Stimulated activated CD8-positive, alpha-beta memory T cell treated with anti-CD3 and anti-CD28 coated beads, Interleukin-12 subunit alpha, Interleukin-12 subunit beta, amount 100 ng/mL, for 1 hour (primary cell): ENCODE measurements at places on chromosomes 11 and 22.

DNA sequence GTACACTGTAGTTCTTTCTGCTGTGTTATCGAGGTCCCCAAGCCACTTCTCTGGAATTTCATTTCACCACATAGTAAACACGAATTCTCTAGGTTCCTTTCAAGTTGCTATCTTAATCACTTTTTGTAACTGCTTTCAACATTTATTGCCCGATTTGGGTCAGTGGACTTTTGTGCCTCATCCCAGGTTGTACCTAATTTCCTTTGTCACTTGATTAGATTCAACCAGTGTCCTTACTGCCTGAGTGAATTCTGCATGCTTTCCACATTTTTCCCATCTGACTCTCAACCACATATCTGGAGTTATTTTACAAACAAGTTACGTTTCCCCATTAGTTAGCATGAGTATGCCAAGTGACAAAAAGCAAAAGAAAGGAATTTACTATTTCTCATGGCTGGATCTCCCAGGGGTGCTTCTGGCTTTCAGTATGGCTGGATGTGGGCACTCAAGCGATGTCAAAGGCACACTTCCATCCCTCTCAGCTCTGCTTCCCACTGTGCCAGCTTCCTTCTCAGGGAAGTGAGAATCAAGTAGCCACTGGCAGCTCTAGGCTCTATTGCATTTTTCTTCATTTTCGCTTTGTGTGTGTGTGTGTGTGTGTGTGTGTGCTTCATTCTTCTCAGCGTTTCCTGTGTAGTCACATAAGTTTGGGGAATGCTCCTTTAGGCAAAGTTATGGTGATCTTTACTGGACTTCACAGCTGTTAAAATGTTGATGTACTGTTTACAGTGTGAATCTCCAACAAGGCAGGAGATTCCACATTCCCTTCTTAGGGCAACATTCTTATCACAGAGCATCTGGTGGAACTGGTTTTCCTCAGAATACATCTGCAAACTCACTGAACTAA is 128.9 kb downstream of the DBX1 start:
- no peak for DNase-seq

DNA sequence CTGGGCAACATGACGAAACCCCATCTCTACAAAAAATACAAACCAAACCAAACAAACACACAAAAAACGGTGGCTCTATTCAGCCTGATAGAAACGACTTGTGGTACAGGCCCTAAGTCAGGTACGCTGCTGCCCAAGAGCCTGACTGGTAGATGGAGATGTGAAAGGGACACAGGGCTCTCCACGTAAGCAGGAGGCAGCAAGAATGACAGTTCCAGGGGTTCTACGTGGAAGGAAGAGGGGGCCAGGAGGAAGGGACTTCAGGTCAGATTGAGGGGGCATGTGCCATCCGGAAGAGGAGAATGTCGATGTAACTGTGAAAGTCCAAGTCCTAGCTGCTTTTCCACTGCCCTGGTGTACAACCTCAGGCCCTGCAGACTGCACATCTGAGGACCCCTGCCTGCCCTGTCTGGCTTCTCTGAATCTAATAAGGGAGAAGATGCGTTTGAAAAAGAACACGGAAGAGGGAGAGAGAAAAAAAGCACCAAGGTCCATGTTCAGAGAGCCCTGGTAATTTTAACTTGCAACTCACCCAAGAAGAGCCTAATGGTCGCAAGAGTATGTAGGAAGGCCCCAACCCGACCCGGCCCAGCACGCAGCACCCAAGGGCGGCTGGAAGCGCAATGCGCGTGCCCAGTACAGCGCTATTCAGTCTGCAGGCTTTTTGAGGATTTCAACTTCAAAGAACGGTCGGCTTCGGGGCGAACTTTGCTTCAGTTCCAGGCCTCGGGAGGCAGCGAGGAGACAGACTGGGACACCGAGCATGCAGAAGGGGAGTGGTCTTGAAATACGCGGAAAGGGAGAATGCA is 909 bp upstream of the ZNRD2 start:
- DNase-seq = no peak

- DNase-seq = no peak
These were observed 1077.9 kb downstream of the DLG2 start for GRCh38 chr11:84549217-84549616.

DNA sequence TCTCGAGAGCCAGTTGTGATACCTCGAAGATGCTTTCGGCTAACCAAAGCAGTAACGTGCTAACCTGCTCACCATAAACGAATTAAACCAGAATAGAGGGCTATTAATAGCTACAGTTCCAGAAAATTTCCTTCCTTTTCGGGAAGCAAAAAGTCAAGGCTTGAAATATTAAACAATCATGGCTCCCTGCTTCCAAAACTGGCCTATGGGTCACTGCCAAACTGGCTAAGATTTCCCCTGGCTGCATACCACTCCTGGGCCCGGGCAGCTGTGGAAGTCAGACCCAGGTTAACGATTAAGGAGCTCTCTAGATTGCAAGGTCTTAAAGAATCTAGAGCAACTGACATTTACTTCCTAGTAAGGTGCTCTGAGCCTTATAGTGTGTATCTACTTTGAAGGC is 1.7 kb downstream of the AMOTL1 start:
- no peak for DNase-seq

DNA sequence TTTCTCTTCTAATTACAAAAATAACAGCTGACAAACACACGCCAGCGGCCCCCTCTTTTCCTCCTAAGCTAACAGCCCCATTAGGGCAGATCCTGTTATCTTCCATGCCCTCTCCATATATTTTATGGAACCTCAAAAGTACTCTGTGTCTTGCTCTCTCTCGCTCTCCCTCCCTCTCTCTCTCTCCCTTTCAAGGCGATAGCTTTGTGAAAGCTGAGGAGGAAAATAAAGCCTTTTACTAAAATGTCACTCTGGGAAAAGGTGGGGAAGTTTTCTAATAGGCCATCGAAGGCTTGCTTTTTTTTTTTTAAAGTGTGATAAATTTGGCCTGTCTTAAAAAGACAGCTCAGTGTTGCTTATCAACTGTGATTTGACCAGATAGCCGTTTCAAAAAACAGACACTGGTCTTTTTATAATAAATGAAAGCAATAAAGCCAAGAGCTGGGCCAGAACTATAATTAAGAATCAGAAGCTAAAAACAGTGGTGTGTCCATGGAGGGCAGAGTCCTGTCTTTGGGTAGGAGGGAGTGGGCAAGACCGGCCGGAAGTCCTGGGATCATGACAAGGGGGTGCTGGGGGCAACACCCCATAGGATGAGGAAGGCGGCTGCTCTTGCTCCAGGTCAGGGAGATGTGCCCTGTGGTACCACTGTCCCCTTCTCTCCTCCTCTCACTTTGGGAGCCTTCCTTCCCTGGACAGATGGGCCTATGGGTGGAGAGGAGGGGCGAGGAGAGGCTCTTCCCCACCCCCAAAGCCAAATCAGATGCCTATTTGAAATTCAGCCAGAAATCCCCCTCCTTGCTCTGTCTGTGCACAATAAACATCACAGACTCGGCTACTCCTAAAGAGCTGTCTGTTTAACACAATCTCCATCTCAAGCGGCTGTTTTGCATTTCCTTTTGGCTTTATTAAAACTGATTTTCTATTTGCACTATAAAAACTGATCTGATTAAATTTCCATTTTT is 267.2 kb downstream of the BUD13 start:
- DNase-seq = no peak

- no peak for DNase-seq
These were observed 21.7 kb upstream of the SLN start for GRCh38 chr11:107733518-107733917.

DNA sequence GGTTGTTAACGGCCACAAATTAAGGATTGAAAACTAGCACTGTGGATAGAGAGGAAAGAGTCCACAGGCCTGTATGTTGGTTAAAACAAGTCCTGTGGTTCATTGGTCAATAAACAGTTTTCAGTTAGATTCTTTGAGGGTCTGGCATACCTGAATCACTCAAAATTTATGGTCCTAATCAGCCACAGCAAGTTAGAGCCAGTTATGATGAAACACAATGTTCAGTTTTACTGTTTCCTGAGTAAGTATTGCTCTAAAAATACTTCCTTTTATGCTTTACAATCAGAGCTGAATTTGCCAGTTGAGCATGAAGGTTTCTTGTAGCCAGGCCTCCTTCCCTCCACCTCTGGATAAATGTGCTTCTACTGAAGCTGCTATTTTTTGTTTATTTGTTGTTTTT is 12.9 kb upstream of the CAT start:
- no peak for DNase-seq

DNA sequence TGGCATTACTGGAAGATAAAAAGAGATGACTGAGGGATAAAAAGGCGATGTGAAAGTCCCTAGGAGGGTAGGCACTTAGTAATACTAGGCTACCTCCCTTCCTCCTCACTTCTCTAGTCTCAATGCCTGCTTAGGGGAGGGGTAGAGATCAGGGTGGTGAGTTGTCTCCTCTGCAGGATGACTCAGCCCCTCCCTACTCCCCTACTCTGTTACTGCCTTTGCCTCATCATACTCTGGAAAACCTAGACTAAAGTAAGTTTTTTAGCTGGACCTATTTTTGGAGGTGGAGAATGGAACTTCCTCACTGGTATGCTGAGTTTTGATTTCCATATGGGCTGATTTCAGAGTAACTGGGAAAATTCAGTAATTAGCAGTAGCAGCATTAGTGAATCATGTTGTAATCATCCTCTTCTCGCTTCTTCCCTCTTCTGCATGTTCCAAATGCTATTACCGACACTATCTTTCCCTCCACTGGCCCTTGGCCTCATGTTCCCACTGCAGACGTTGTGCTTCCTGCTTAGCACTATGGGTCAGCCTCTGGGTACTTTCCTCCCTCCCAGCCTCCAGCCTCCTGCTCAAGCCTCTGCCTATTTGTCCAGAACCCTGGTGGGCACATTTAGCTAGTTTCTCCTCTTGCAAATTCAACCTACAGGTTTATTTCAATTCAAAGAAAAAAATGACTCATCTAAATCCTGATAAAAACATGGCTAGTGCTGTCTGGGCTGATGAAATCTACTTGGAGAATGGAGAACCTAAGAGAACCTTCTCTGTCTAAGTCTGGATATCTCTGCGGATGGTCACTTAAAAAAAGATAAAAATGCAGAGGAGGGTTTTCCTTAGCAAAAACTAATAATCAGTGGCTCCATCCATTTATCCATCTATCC is 281.7 kb downstream of the ST3GAL4 start:
- no peak for DNase-seq

GRCh38 chr11:41133023-41133422 is 326.4 kb downstream of the LRRC4C start:
- no peak for DNase-seq

- no peak for DNase-seq
These were observed 39.7 kb upstream of the SUSD2 start for GRCh38 chr22:24141586-24141985.

GRCh38 chr11:62253999-62254542 is 12.0 kb downstream of the SCGB1D2 start:
- no peak for DNase-seq

DNA sequence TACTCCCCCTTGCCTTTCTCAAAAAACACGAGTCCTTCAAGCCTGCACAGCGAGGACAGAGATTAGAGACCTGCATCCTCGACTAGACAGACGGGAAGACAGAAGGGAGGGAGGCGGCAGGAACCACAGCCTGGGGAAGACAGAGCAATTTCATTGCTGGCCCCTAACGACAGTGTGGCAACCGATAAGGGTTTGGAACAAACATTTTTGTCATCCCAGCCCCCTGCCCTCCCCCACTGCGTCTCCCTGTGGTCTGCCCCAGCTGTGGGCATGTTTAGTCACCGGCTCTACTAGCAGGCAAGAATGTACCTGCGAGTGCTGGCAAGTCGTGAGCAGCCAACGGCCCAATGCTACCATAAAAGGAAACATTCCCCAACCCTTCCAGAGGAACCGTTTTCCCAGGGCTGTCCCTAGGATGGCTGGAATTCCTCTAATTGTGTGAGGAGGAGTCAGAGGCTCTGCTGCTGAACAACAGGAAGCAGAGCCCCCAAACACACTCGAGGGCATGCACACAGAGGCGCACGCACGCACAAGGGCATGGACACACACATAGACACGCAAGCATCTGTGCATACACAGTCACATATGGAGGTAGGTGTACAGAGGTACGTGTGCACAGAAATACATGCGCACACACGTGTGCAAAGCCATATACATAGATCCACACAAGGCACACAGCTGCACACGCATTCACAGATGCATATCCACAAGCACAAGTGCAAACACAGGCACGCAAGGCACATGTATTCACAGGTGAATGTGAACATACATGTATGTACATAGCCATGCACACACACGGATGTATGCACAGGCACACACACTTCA is 58.3 kb downstream of the MYH9 start:
- DNase-seq = peak; percentile 84

- no peak for DNase-seq
These were observed 786 bp downstream of the RASL10A start for GRCh38 chr22:29314537-29315285.

GRCh38 chr11:9461760-9462134 is 935 bp downstream of the ZNF143 start:
- no peak for DNase-seq

DNA sequence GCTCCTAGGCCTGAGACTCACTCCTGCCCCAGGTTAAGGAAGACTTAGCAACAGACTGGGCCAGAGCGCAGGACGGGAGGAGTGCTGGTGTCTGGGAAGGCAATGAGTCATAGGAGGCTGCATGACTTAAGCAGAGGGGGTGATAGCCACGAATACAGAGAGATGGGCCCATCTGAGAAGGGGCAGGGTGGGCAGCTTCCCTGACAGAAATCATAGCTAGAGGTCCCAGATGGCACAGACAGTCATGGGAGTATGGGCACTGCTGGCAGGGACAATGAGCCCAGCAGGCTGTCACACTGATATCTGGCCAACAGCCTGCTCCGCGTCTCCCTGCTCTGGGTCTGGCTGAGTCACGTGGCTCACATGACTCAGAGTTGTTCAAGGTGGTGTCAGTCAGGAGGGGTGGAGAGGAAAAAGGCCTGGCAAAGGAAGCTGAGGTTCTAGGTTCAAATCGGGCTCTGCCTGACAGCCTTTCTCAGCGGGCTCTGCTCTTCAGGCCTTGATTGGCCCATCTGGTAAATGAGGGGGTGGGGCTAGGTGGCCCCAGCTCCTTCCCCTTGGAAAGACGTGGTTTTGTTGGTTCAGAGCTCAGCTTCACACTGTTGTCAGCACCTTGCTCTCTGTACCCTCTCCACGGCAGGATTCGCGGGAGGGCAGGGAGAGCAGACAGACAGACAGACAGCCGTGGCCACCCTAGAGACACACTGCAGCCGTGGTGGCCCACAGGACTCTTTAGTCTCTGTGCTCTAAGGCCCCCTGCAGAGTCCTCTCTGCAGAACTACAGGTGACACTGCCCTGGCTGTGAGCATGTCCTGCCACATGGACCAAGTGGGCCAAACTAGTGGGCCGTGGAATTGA is 47.8 kb downstream of the DBX1 start:
- DNase-seq = no peak

DNA sequence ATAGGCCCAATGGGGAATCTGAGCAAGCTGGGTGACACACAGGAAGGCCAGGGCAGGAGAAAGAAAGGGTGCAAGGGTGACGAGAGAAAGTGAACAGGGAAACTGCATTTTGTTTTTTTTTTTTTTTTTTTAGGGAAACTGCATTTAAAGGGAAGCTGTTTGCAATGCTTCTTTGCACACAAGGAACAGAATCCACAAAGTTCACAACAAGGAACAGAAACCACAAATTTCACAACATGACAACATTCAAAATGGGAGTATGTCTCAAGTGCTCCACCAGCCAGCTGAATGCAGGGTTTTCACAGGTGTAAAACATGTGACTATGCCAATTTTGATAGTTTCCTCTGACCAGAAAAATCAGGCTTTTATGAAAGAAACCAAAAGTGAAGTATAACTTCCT is 6.8 kb upstream of the PLAAT3 start:
- no peak for DNase-seq

- DNase-seq = no peak
These were observed 8.0 kb downstream of the SPTBN2 start for GRCh38 chr11:66720899-66721470.

- no peak for DNase-seq
These were observed 592.9 kb downstream of the TBC1D22A start for GRCh38 chr22:47355388-47355725.

- DNase-seq = no peak
These were observed 9.1 kb upstream of the SREBF2 start for GRCh38 chr22:41823797-41824196.
